ENCODE measurements at places on chromosomes 7 and 10.

- DNase-seq: no peak
Measured at GRCh38 chr7:15780271-15780670, 93.8 kb upstream of the MEOX2 start.

- DNase-seq: no peak
Measured at GRCh38 chr10:86597306-86597705, 57.0 kb upstream of the OPN4 start.

- DNase-seq: no peak
Measured at GRCh38 chr10:97347317-97347716, 12.8 kb upstream of the FRAT2 start.

DNA sequence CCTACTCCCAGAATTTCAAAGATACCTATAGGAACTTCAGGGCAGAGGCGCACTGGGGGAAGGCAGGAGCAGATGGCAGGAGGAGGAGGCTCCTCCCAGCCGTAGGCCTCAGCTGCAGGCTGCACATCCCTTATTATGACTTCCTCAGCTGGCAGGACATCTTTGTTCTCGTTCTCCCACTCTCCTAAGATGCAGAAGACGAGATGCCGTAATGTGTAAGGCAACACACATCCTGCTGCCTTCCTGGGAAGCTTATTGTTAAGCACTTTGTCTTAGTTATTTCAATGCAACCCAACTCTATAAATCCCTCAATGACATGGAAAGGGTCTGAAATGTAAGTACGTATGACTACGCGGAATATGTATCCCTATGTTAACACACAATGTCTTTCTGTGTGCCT, 599.8 kb upstream of the MGMT start:
- DNase-seq: no peak

DNA sequence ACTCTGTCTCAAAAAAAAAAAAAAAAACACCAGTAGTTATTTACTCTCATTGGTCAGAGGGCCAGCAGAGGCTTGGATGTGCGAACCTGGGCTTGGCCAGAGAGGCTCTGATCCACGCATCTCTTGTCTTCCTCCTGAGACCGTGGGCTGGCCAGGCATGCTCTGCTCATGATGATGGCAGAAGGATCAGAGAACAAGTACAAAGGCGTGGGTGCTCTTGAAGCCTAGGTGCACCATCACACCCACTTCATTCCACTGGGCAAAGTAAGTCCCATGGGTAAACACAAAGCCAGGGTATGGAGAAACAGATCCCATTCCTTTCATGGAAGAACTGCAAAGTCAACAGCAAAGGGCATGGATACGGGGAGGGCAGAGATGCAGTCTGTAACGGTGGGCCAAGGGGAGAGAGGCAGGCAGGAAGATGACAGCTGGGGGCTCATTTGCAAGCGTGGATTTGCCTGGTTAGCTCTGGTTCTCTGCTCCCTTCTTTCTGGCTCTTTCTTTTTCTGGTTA, 128.2 kb upstream of the SDK1 start:
- DNase-seq: no peak

- DNase-seq: no peak
Measured at GRCh38 chr10:131875501-131875900, 25.3 kb upstream of the PPP2R2D start.

- DNase-seq: no peak
Measured at GRCh38 chr10:56715262-56715661, 354.2 kb upstream of the ZWINT start.

DNA sequence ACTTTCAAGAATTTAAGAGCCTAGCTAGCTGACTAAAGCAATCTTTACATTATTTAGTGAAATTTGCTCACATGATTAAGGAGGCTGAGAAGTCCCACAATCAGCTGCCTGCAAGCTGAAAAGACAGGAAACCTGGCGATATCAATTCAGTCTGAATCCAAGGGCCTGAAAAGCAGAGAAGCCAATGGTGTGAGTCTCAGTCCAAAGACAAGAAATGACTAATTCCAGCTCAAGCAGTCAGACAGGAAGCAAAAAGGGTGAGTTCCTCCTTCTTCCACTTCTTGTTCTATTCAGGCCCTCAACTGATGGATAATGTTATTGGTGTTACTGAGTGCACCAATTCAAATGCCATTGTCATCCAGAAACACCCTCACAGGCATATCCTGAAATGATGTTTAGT, 1231.6 kb upstream of the CELF2 start:
- DNase-seq: no peak

DNA sequence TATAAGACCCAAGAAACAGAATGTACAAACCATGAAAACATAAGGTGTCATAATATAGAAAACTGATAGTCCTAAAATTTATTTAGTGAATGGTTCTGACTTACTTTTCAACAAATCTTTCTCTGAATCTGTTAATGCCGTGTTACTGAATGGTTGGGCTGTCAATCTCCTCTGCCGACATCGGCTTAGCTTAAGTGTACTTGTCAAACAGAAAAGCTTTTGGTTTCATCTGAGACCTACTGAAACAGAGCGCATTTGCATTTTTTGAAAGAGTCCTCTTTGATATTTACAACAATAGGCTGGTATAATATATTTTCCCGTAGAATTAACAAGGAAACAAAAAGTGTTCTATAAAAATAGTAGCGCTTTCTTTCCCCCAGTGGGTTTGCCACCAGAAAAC, 120.9 kb upstream of the ZNF804B start:
- DNase-seq: no peak

DNA sequence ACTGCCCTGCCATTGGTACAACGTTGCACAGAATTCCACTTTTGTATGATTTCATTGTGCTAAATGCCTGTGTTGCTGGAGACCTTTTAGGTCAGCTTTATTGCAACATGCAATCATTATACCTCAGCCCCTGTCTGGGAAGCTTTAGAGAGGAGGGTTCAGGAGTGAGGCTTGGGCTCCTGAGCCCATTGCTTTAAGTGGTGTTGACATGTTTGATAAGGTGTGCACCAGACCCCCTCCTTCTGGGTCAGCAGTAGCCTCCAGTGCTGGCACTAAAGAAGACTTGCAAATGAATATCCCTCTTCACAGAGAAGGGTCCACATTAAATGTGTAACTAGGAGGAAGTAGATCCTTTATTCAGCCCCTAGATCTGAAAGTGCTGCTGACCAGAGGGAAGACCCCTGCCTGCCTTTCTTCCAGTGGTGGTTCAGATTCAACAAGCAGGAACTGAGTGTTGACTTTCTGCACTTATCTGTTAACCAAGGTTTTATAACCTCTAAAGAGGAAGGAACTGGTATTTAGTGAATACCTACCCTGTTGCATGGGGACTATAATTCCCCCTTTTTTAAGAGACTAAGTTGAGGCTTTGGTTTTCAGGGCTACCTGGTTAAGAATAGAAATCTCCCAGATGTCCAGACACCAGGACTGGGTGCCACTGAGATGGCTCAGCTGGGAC, 369.4 kb upstream of the IGFBP3 start:
- DNase-seq: no peak

GRCh38 chr7:107236862-107237261, 68.1 kb downstream of the HBP1 start:
- no peak for DNase-seq

Data from urinary bladder (tissue), 4 donors.